Stimulated activated CD4-positive, alpha-beta T cell treated with anti-CD3 and anti-CD28 coated beads, Interleukin-2, amount 100 ng/mL, for 48 hours (primary cell): ENCODE measurements at places on chromosomes 7 and 10.

GRCh38 chr7:231030-231857 is 38.9 kb downstream of the FAM20C start:
- no peak for DNase-seq

GRCh38 chr10:123945325-123945920 is 53.8 kb upstream of the CPXM2 start:
- DNase-seq = no peak

- no peak for DNase-seq
Measured at GRCh38 chr10:131435760-131436457, 124.4 kb upstream of the TCERG1L start.

- DNase-seq = no peak
Measured at GRCh38 chr7:28813243-28813962, 144.7 kb downstream of the TRIL start.

DNA sequence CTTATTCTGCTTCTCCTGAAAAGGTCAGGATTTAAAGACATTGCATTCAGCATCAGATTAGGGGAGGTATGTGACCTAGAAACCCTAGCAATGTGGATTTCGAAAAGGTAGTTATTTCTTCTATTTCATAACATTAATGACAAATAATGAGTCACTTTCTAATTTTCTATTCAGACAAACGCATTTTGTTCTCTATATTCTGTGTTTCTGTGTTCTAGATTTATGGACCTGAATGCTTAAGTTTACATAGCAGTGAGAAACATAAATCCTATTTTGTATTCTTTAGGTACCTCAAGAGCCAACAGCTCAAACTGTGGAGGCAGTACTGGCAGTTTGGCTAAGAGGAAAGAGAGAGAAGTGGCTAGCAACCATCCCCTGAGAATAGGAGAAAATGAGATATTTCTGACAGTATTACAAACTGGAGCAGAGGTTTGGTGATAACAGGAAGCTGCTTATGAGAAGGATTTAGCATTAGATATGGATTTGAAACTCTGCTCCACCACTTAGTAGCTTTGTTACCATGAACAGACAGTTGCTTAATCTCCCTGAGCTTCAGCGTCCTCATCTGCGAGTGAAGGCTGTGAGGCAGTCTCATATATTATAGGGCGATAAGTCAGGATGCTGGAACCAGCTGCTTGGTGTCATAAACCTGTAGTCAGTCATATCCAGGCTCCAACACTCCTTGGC is 28.2 kb downstream of the CDK14 start:
- no peak for DNase-seq
